COR-L47 (cell line): ENCODE measurements at places on chromosomes 6 and 20.
A peak's percentile ranks its signal among the peaks of the same experiment; 100 is the strongest.

DNA sequence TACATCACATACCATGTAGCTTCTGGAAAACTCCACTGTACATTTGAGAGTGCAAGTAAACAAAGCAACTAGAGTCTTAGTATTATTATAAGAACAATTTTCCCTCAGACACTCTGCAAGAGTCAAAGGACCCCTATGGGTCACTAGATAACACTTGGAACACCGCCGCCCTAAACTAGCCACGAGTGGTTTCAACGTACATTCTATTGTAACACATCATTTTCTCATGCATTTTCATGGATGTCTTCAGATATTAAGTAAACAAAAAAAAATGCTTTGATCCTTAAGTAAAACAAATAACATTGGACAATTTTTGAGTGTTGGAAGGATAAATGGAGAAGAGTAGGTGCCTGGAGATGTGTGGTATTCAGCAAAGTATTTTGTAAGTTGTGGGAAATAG lies 3.2 kb upstream of the RNF146 start:
- DNase-seq: no peak

- DNase-seq: no peak
Measured at GRCh38 chr6:13053006-13053461, 275.3 kb downstream of the TBC1D7 start.

DNA sequence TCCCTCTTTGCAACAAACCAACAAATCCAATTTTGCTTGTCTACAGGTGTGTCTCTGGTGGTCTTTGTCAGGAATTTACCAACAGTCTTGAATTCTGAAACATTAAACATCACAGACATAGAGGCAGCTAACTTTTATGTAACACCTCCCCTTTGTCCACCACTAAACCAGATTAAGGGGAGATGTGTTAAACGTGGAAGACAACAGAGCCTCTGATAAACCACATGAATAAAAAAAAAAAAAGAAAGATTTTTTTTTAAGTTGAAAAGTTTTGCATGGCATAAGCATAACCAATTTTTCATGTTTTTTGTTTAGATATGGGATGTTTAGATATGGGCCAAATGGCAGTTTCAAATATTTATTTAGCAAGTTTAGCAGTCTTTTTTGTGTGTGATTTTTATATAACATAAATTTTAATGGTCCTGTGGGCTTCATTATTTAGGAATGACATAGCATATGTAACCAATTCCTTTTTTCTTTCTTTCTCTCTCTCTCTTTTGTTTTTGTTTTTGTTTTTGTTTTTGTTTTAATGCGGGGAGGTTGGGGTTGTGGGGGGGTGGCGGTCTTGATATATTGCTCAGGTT lies 60.7 kb upstream of the BTN3A2 start:
- DNase-seq: no peak

DNA sequence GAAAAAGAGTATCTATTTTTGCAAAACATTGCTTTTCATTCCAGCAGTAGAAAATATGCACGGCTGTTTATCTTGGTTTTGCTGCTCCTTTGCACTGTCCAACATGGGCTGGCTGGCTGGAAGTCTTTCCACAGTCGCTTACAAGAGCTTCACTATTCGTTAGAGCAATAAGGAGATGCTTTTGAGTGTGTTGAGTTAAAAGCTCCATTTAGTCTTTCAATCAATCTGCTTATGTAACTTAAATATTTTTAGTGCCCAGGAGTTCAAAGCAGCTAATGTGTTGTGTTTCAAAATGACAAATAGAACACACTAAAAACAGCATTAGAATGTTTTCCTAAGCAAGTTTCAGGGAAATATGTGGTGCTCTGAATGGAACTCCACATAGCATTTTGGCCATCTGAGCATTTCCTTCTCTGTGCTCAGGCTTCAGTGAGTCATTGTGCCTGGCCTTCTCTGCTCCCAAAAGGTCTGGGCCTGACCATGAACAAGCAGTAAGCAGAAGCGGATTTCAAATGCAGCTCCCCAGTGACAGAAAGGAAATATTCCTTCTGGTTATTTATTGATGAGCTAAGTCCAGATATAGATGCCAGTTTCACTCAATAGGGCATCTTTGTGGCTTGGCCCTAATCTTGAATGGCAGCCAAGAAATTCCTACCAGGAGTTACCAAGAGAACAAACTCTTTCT lies 580.3 kb downstream of the TENT5A start:
- no peak for DNase-seq

GRCh38 chr6:26022132-26022472 lies 59.5 kb downstream of the TRIM38 start:
- DNase-seq: peak; percentile 73
